Stimulated activated CD8-positive, alpha-beta memory T cell treated with anti-CD3 and anti-CD28 coated beads, Interleukin-4, amount 100 ng/mL, for 4 hours (primary cell): ENCODE measurements at places on chromosomes 4 and X.

DNA sequence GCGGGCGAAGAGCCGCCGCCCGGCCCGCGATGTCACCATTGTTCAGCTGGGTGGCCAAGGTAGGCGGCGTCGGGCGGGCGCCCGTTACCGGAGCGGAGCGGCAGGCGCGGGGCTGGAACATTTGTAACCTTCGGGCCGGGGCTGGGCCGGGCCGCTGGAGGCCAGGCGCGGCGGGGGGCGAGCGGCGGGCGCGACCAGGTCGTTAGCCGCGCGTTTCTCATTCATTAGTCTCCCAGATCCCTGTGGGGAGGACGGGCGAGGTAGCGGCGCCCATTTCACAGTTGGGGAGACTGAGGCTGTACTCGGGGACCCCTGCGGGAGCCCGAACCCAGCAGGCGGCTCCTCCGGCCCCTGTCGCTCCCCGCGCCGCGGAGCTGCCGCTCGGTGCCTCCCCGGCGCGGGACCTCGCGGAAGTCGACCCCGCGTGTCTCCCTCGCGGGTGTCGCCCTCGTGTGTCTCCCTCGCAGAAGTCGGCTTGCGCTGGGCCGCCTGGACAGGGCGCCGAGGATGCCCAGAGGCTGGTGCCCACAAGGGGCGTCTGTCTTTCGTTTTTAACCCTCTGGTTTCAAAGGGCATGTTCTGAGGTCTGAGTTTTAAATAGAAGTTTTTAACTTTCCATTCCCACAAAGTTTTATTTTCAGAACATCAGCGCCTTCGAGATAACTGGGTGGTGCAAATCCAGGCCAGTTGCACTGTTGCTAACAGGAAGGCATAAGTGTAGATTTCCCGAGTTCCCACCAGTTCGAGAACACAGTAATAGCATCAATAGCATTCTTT, 17.5 kb downstream of the PTTG2 start:
- DNase-seq = peak; percentile 61

DNA sequence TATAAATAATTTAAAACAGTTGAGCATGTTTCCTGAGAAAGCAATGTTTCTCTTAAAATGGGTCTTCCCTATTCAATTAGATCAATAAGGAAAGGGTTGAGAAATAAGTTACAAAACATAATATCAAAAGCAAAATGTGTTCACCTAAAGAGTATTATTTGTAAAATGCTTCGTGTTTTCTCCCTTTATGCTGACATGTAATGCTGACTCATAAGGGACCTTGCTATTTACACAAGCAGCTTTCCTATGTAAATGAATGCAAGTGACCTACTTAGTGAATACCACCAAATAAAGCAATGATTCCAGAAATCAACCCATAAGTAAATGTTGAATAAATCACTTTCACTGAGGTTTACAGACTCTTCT, 91.5 kb downstream of the ELOVL6 start:
- no peak for DNase-seq

- no peak for DNase-seq
These were observed 518.7 kb downstream of the C4orf33 start for GRCh38 chr4:129614611-129615010.

DNA sequence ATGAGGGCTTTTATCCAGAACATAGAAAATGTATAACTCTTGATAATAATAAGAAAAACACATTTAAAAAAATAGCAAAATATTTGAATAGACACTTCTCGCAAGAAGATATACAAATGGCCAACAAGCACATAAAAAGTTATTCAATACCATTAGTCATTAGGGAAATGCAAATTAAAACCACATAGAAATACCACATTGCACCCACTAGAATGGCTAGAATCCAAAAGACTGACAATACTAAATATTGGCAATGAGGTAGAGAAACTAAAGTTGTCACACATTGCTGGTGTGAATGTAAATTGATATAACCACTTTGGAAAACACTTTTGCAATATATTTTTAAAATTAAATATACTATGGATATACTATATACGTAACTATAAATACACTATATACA, 754.3 kb upstream of the MAGEB2 start:
- DNase-seq = no peak

DNA sequence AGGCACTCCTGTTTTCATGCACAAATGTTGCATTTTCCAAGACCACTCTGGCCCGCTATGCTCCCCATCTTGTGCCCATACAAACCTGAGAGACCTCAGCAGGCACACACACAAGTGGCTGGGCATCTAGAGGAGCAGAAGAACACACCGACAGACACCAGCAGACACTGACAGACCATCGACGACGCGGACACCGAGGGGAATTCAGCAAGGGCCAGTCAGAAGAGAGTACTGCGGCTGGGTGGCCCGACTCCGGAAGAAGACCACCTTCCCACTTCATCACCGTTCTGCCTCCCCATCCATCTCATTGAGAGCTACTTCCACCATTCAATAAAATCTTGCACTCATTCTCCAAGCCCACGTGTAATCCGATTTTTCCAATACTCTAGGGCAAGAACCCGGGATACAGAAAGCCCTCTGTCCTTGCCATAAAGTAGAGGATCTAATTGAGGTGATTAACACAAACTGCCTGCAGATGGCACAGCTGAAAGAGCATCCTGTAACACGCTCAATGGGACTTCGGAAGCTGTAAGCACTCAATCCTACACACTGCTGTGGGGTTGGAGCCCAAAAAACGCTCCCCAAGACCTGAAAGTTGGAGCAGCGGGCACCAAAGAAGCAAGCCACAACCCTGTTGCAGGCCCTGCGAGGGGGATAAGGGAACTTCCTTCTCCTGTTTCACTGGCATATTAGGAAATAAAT, 780.9 kb downstream of the ARAP2 start:
- no peak for DNase-seq

DNA sequence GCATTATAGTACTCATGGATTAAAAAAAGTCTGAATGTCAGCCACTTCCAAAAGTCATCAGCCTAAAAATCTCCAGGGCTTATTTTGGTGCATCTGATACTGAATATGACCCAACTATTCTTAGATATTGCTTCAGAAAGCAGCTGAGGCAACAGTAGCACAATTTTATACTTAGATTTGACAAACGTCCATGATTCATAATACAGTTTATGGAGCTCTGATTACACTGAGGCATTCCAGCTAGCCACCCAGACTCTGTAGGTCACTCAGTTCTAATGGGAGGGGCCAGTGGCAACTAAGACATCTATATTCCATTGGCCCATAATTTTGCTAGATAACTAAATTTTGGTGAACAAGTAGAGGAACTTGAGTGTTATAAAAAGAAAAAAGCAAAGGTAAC, 10.3 kb downstream of the SPATA4 start:
- no peak for DNase-seq

DNA sequence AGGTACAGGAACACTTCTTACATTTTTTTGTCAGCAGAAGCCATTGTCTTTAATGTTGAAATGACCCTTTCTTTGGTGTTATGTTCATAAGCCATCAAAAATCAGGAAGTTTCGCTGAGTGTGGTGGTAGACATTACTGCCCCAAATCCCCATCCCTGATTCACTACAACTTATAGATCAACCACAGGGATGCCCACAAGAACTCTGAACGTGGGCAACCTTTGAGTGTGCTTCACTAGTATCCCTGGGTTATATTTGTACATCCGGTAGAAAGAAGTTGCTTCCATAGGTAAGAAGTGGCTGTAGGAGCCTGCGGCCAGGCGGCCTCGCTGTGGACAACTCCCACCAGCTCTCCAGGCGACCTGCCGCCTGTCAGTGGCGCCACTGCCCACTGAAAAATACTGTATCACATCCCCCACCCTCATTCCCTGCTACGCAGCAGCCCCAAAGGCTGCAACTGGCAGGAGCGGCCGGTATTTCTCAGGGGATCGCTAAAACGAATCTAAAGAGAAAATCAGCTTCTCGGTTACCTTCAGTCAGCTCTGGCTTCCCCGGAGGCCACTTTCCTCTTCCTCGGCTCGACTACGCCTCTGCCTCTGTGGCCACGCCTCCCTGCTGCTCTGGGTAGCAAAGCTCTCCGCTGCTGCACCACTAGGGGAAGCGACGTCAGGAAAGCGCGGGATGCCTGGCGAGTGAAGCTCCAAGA, 13.9 kb upstream of the ETDC start:
- peak; percentile 30 for DNase-seq

DNA sequence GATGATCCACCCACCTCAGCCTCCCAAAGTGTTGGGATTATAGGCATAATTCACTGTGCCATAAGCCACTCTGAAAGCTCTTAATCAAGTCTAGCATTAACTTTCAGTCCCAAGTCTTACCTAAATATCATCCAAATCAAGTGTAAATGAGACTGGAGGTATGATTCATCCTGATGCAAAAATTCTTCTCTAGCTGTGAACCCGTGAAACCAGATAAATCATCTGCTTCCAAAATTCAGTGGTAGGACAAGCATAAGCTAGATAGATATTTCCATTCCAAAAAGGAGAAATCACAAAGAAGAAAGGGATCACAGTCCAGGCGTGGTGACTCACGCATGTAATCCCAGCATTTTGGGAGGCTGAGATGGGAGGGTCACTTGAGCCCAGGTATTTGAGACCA, 8.8 kb upstream of the TBC1D25 start:
- DNase-seq = no peak

GRCh38 chr4:17448689-17449088, 63.2 kb downstream of the QDPR start:
- no peak for DNase-seq
